ENCODE measurements at places on chromosomes 3 and 15.
A peak's percentile ranks its signal among the peaks of the same experiment; 100 is the strongest.

DNA sequence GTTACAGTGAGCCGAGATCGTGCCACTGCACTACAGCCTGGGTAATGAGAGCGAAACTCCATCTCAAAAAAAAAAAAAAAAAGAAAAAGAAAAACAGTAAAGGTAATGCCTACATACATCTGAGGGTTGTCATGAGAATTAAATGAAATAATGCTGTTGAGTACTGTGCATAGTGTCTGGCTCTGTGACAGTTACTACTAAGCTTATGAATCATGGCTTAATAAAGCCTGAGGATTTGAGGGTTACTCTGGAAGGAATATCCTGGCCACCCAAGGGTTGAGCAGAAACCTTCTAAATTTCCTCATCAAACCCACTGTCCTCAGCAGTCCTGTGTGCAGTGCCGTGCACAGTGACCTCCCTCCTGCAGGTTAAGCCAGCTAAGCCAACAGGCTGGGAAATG lies 26.8 kb upstream of the ELP6 start:
- DNase-seq, result no peak

DNA sequence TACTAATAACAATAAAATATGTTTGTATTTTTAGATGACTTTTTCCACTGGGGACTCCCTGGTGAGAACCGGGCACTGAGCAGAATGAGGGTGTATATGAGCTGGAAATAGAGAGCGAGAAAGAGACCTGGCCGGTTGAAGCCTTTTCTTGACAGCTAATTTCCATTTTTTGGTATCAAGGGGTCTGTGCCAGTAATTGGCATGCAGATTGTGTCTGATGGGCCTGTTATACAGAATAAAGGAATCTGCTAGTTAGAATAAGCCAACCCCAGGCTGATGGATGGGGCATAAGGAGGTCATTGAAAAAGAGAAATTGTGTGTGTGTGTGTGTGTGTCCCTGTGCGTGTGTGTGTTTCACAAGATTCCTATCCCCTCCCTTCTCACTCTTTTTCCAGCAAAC lies 83.9 kb downstream of the IL20RB start:
- no peak for DNase-seq

DNA sequence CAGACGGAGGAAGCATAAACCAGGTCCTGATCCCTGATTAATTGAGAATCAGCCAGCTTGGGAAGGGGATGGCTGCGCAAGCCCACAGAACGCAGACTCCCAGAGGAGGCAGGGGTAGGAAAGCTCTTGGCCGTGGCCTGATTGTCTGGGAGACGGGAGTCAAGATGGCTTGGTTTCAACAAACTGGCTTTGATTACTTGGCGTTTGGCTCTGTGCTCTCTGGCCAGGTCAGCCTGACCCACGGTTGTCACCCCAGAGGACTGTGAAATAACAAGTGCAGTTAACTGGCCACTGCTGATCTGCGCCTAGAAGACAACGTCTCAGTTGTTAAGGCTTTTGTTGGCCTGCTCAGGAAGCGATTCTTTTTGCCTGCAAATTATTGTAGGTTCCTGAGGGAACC lies 387.0 kb upstream of the PROK2 start:
- no peak for DNase-seq

DNA sequence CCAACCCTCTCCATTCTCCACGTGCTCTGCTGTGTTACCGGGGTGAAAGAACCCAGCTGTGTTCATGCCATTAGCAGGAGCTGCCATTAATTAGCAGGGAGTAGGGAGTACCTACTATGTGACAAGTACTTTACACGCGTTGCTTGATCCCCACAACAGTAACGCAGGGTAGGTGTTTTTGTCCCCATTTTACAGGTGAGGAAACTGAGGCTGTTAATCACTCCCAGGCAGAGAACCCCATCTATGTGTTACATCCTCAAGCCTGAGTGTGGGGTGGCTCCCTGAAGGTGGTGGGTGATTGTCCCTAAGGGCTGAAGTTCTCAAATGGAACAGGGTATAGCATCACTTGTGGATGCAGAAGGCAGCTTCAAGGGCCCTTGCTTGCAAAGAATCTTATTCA lies 22.8 kb downstream of the MELTF start:
- no peak for DNase-seq

- no peak for DNase-seq
Measured at GRCh38 chr3:14634763-14635400, 16.7 kb upstream of the CCDC174 start.

DNA sequence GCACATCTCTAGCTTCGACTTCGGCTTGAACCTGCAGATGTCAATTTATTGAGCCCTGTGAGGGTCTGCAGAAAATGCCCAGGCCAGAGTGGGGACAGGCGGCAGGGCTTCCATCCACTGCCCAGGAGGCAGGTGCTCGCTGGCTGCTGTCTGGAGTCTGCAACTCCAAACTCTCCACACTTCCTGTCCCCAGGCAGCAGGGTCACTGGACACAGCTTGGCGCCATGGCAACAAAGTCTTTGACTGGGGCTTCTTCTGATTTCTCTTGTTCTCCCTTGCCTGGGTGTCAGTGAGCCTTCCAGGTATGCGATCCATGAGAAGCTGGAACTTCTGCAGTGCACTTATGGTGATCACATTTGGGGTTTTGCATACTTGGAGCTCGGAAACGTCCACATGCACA lies 33.5 kb downstream of the SV2B start:
- DNase-seq, result no peak

DNA sequence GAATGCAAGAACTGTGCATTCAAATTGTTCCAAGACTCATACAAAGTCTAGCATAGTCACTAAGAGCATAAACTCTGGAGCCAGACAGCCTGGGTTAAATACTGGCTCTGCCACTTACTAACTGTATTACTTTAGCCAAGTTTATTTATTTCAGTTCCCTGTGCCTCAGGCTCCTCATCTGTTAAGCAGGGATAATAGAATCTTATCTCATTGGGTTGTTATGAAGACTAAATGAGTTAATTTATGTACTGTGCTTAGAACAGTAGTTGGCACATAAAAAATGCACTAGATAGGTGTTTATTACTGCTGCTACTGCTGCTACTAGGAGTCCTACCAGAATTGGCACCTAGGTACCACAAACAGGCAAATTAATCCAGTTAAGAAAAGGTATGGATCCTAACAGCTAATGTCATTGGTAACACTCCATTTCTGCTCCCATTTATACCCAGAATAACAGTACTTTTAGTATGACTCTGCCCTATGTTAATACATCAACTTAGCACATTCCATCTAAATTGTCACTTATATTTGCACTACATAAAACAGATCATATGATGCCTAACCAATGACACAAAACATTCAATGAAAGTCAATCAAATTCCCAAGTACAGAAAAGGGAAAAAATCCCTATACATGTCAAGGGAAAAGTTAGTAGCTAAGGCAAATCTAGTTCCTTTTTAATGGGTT lies 45.7 kb downstream of the GSK3B start:
- no peak for DNase-seq

DNA sequence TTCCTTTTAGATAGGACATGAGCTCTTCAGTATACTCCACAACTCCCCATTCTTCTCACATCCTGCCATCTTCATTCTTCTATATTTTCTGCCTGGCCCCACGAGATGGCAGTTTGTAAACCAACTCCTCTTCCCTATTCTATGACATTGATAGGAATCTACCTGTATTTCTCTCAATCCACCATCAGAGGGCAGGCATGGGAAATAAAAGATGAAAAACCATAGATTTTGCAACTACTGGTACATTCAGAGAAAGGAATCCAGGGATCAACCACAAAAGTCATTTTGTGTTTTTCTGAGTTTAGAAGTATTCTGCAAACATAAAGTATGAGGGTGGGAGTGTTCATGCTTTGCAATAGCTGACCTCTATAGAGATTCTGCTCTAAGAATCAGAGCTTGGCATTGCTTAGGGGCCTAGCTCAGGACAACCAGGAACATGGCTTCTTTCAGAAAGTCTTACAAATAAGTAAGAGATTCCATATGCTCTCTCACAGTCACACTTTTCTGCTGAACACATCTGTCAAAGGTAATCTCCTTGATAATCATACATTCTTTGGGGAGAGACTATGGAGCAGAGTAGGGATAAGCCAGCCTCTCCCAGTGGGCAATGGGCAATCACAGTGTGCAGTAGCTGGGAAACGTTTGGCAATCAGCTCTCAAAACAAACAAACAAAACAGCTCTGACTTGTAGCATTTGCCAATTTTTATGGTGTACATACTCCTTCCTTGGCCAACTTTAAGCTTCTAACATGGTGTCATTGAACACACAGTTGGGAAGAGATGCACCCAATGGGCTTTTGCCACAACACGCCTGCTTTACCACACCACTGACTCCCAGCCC lies 43.1 kb upstream of the SLC25A36 start:
- DNase-seq, result no peak

GRCh38 chr3:172953571-172953970 lies 187.5 kb downstream of the SPATA16 start:
- no peak for DNase-seq

GRCh38 chr15:33201491-33202231 lies 7.1 kb upstream of the FMN1 start:
- peak; percentile 34 for DNase-seq

DNA sequence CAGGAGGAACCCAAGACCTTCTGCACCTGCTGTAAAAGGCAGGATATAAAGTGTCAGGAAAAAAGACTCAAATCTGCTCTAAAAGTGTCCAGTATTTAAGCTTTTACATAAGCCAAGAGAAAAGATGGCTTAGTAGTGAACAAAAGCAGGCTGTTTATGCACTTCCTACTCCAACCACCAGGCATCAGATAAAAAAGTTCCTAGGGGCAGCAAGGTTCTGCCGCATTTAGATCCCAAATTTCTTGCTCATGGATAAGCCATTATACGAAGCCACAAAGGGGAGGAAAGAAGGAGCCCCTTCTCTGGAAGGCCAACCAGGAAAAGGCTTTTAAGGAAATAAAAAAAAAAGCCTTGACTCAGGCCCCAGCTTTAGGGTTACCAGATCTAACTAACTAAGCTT lies 10.6 kb upstream of the SLC9C1 start:
- DNase-seq, result no peak

GRCh38 chr15:57924598-57924997 lies 140.9 kb downstream of the ALDH1A2 start:
- DNase-seq, result no peak

- no peak for DNase-seq
Measured at GRCh38 chr3:129106320-129106719, 15.3 kb downstream of the RAB43 start.

GRCh38 chr15:87741350-87741749 lies 515.2 kb downstream of the NTRK3 start:
- no peak for DNase-seq

GRCh38 chr15:101723171-101723873 lies 951 bp downstream of the TARS3 start:
- DNase-seq, result peak; percentile 11

DNA sequence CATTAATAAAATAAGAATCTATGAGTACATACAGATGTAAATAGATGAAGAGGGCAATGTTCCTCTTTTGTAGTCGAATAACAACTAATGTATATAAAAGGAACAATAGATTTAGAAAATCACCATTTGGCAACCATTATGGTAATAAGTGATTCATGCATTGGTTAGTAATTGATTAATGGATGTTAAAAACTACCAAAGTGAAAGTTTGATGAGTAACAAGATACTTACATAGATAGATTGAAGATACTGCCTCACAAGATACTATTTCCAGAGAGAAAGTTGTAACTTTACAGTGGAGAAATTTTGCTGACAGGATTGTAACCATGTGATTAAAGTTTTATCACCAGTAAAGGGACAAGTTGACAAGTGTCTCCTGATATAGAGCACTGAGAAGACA lies 55.0 kb downstream of the TCF12 start:
- DNase-seq, result no peak

GRCh38 chr3:40661284-40661683 lies 136.5 kb downstream of the ZNF621 start:
- DNase-seq, result no peak

DNA sequence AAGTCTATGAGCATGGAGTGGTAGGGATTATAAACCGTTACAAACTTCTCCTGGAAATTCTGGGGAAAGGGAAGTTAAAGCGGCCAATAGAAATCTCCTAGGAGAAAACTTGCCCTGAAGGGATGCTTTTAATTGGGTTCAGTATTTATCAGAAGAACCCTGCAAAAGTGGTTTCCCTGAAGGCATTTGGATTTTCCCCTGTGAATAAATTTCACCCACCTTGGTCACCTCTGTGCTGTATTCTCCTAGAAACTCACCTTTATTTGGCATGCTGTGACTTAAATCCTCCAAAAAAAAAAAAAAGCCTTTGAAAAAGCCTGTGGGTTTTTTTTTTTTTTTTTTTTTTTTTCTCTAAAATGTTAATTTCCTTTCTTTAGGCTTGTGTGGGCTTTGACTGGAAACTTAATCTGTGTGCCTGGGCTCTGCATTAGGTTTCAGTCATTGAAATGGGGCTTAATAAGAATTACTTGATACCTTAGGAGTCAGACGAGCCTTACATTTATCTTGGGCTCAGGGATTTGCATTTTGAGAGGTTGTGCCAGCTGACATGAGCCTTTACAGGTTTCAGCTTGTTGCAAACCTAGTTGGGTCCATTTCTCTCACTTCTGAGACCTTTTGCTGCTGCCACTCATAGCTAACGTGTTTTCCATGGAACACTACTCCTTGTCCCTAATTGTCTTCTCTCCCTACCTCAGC lies 22.0 kb downstream of the TGFBR2 start:
- DNase-seq, result no peak

GRCh38 chr15:22891426-22892210 lies 53.2 kb downstream of the NIPA2 start:
- no peak for DNase-seq

DNA sequence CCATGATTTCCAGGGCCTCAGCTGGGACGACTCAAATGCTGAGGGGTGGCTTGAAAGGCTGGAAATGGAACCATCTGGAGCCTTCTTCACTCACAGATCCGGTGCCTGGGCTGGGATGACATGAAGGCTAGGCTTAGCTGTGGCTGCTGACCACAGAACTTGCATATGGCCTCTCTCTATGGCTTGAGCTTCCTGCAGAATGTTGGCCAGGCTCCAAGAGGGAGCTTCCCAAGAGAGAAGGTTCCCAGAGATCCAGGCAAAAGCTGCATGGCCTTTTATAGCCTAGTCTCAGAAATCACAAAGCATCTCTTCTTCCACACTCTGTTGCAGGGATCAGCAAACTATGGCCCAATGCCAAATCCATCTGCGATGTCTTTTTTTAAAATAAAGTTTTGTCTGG lies 44.8 kb downstream of the GATM start:
- DNase-seq, result no peak

- no peak for DNase-seq
Measured at GRCh38 chr15:92510163-92510882, 116.6 kb downstream of the ST8SIA2 start.

- no peak for DNase-seq
Measured at GRCh38 chr15:90035095-90035839, 34.1 kb downstream of the ZNF710 start.

DNA sequence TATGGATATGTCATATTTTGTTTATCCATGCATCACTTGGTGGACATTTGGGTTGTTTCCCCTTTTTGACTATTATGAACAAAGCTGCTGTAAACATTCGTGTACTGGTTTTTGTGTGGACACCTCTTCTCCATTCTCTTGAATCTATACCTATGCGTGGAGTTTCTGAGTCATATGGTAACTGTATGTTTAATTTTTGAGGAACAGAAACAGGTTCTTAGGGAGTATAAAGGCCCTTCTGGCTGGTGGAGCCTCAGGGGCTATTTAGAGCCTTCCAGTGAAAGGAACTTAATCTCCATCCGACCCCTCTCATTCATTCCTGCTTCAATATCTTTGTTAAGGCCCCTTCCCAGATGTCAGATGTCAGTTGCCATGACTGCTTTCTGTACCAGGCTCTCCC lies 14.1 kb upstream of the CTXND1 start:
- DNase-seq, result no peak

GRCh38 chr3:108838436-108838835 lies 15.8 kb downstream of the TRAT1 start:
- DNase-seq, result no peak

- no peak for DNase-seq
Measured at GRCh38 chr3:187983484-187984124, 170.4 kb upstream of the LPP start.

Measured in activated CD8-positive, alpha-beta memory T cell treated with anti-CD3 and anti-CD28 coated beads for 48 hours (primary cell).